ENCODE measurements at places on chromosomes 2 and 18.

GRCh38 chr2:84865181-84865783 is 15.6 kb downstream of the TRABD2A start:
- no peak for DNase-seq

- DNase-seq, result no peak
Measured at GRCh38 chr2:203948733-203949132, 12.2 kb downstream of the ICOS start.

DNA sequence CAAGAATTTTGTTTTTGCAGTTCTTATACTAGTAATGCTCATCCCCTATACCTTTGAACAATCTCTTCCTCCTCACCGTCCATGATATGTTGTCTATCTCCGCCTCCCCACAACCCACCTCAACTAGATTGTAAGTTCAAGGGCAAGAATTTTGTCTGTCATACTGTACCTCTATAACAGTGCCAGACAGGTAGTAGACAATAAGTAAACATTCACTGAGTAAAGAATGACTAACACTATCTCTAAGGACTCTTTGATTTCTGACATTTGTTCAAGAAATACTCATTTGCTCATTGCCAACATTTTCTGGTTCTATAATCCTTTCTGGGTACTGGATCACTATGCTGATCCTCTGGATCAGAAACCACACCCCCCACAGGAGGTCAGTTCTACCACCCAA is 82.4 kb downstream of the EXOC6B start:
- DNase-seq, result no peak

DNA sequence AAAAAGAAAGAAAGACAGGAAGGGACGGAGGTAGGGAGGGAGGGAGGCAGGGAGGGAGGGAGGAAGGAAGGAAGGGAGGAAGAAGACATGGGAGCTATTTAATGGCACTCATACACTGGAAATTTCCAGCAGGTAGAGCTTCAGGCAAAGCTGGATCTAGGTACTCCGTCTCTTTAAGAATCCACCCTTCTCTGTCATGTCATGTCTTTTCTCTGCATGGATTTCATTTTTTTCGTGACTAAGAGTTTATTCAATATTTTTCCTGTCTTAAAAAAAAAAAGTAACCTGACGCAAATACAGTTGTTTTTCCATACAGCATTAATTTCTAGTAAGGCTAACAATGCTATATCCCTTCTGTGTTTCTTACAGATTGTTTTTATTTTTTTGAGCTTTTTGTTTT is 56.3 kb upstream of the MCFD2 start:
- no peak for DNase-seq

GRCh38 chr18:11009147-11009546 is 140.2 kb downstream of the PIEZO2 start:
- no peak for DNase-seq

- peak; percentile 19 for DNase-seq
Measured at GRCh38 chr2:53381271-53381670, 386.3 kb upstream of the CHAC2 start.

GRCh38 chr2:30405260-30405605 is 41.8 kb upstream of the LCLAT1 start:
- DNase-seq, result no peak

DNA sequence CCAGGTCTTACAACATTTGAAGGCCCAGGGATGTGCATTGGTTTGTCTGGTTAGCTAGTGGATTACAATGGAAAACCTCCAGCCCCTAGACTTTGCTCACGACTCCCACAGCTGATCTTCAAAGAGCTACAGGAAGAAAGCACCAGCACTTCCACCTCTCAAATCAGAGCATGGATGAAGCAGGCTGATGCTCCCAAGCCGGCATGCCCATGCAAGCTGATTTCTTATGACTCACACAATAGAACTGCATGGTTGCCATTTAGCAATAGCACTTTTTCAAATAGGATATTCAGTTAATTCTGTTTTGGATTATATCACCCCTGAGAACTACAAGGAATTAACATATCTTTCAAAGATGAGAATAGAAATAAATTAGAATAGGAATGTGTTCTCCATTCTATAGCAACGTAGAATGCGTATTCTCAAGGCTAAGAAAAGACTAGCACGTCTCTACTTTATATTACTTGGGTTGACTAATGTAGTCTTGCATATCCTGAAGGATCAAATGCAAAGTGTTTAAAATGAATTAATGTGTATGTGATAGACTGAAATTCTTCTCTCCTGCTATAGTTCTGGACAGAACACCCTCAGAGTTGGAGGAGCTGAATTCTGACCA is 292.4 kb downstream of the TRIB2 start:
- no peak for DNase-seq

- no peak for DNase-seq
Measured at GRCh38 chr2:238004077-238004830, 37.4 kb downstream of the UBE2F start.

DNA sequence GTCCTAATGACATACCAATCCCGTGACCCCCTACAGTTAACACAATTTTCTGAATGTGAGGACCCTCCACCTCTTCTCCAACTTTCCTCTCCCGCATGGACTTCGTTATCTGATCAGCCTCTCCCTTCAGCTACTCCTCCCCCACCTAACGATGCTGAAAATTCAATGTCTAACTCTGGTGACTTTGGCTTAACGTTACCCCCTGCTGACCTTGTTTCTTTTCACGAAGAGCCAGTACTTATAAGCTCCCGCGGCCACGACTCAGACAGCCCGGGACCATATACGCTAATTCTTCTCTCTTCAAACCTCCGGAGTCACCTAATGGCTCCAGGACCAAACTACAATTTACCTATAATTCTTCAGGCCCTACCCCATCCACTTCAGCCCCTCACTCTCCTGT is 29.2 kb downstream of the VPS54 start:
- no peak for DNase-seq

GRCh38 chr2:5766561-5766960 is 74.4 kb downstream of the SOX11 start:
- DNase-seq, result no peak

GRCh38 chr18:23208600-23208999 is 73.3 kb downstream of the CABLES1 start:
- no peak for DNase-seq

- DNase-seq, result no peak
Measured at GRCh38 chr18:10840743-10841142, 308.6 kb downstream of the PIEZO2 start.
